ENCODE measurements at places on chromosomes 1 and 21.

GRCh38 chr1:236907205-236907604, 97.0 kb downstream of the MT1HL1 start:
- peak; percentile 83 for DNase-seq

- no peak for DNase-seq
These were observed 8.1 kb upstream of the SSU72 start for GRCh38 chr1:1582585-1583346.

DNA sequence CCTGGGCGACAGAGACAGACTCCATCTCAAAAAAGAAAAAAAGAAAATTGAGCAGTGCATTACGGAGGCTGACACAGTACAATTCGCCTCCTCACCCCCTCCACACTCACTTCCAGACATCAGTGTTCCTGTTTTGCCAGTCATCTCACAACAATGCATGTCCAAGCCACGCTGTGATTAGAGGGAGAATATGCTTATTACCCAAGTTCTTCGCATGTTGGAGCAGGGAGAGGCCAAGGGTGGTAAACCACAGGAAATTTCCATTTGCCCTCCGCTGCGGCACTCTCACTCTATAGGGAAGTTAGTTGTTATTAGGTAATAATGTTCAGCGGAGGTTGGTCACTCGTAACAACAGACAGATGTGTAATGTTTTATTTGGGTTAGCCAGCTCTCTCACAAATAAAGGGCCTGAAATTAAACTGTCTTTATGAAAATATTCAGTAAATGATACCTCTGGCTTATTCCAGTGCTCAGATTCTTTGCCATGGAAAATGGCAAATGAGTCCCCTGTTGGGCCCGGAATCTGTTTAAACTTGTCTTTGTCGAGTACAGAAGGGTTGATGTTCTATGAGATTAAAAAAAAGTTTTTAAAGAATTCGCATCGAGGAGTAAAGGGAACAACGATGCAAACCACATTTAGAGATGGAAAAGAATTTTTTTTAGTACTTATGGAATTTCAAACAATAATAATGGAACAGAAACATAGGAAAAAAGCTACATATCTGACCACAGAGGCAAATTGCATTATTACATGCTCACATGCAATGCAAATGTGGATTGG, 33.1 kb downstream of the KCNJ15 start:
- no peak for DNase-seq

DNA sequence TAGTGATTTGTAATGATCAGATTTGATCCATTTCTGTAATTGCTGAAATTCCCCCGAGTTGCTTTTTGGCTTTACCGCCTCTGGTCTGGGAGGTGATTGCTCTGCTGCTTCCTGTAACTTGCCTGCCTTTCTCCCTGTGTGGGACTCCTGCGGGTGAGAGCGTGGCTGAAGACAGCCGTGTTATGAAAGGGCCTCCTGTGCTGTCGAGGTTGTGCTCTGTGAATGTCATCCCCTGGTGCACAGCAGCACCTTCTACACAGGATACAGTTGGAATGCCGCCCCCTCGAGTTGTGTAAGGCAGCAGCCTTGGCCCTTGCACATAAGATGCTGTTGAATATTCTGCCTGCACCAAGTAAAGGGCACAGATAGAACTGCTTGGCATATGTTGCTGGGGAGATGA, 5.9 kb downstream of the SOD1 start:
- no peak for DNase-seq

DNA sequence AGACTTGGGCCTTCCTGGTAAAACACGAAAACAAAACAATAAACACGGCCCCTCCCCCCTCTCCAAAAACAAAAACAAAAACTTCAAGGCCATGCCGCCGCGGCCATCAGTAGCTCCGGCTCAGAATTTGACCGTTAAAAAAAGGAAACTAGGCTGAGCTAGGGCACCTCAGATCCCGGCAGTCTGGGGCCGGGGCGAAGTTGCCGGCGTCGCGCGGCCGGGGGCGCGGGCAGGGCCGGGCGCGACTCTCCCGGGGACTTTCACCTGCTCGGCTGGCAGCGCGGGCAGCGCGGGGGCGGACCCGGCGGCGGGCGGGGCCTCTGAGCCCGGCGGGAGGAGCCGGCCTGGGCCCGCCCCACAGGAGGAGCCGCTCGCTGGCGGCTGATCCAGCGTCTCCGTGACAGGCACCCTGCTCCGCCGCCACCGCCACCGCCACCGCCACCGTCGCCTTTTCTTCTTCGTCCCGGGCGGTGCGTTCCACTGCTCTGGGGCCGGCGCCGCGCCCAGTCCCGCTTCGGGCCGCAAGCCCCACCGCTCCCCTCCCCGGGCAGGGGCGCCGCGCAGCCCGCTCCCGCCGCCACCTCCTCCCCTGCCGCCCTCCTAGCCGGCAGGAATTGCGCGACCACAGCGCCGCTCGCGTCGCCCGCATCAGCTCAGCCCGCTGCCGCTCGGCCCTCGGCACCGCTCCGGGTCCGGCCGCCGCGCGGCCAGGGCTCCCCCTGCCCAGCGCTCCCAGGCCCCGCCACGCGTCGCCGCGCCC, at the start of gene NOS1AP:
TSS of gene NOS1AP (plus strand) at position 358 of the 760 bp plus-strand sequence. CDS start 487 bp downstream, outside the sequence.
- DNase-seq = peak; percentile 90

DNA sequence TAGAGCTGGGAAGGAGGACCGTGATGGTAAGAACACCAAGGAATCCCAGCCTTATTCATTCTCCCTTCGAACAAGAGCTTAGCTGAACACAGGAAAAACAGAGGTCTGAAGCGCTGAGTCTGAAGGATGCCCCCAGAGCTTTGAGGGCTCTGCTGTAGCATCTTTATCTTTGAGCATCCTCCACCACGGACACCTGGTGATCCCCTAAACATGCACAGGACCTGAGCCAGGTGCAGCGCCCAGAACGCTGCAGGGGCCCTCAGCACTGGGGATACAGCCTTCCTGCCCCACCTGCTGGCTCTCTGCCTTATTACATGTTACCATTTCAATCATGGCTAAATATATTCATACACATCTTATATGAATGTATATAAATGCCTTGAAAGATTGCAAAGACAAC, 7.7 kb upstream of the GPATCH4 start:
- DNase-seq = peak; percentile 80

DNA sequence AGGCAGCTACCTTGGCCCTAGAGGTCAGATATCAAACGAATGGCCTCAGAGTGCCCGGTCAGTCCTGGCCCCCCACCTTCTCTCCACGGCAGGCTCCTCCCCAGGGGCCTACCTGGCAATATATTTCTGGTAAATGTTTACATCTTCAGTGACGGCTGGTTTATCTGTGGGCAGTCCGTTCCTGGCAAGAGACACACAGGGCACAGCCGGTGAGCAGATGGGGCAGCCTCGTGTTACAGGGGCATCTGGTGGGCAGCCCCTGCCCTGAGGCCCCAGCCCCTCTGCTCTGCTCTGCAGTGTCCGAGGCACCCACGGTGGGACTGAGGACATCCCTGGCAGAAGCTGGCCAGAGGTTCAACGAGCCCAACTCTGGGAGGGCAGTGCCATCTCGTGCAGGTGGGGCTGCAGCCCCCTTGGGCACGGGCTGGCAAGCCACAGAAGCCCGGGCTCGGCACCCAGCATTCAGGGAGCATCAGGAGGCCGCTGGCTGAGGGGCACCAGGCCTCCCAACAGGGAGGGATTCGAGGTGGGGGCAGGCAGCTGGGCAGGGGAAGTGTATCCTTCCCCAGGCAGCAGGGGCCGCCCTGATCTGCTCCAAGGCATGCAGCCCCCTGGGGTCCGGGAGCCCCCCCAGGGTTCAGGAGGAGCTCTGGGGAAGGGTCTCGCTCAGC, 137.9 kb downstream of the CASZ1 start:
- DNase-seq = no peak

GRCh38 chr1:158067662-158068061, 74.2 kb downstream of the KIRREL1 start:
- DNase-seq = peak; percentile 66

DNA sequence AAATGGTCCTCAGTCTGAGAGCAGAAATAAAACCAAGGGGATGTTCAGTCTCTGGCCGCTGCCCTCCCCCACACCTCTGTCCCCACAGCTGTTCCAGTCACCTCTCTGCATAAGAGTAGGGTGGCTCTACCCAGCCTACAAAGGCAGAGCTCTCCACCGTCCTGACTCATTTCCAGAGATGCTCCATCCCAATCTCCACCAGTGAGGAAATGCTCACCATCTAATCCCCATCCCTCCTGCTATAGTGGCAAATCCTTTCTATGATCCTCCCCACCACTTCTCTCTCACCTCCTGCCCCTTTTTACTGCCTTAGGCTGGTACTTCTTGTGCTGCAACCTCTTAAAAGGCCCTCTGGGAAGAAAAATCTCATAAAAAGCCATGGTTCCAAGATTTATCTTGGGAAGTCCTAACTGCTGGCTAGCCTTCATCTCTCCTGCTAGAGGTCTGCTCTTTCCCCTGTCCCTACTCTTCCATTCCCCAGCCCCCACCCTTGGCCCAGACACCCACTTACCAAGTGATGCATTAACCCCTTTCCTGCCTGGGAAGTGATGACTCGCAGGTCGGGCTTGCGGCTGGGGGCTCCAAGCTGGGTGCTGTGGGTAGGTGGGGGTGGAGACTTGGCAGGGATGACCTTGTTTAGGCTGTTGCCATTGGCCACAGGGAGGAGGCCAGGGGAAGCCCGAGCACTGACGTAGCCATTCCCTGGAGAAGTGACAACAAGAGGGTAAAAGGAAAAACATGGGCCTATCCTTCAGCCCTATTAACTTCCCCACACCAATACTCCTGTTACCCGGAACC, 23.9 kb downstream of the MEF2D start:
- no peak for DNase-seq

GRCh38 chr1:29767769-29768425, 531.6 kb downstream of the PTPRU start:
- no peak for DNase-seq

- no peak for DNase-seq
These were observed 22.8 kb downstream of the NEK7 start for GRCh38 chr1:198179556-198179981.

DNA sequence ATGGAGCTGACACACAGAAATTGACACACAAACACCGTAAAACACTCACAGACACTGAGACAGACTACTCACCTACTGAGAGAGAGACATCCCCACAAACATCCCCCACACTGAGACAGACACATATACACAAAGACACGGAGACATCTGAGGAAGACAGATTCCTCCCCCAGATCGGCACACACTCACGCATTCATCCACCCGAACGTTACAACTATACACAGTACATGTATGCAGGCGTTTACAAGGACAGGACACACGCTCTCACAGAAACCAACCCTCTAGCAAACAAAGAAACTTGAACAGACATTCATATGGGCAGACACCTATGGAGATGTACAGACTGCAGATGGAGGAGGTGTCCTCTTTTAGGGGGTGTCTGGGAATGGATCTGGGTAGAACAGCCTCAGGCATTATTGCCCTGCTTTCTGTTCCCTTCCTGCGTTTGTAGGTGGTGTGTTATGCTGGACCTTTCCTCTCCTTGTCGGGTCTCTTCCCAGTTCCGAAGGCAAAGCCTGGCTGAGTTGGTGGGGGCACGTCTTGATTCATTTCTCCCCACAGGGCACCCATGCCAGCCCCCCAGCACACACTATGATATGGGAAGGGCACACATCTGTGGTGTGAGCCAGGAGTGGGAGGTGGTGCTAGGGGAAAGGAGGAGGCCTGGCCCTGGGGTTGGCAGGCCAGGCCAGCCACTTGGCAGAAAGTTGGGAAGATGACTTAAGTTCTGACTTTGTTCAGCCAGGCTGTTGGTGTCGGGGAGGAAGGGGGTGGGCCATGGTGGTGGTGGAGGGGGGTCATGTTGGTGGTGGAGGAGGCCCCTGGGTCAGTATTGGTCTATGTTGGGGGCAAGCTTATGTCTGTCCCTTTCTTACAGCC, 1.5 kb downstream of the KIRREL1 start:
- DNase-seq = no peak

DNA sequence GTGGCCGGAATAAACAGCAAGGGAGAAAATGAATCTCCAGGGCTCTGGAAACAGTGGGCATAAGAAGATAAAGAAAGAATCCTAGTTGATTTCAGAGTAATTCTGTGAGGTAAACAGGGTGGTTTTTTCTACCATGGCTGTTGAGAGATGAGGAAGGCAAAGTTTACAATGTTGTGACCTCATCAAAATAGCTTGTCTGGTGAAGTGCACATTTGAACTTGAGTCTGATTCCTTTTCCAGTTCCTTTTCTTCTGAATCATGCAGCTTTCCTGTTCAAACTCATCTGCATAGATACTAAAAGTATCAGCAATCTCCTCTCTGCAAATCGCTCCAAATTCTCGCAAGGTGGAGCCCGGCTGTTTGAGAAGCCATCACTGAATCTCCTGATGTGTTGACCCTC, 161.7 kb downstream of the PLPP3 start:
- no peak for DNase-seq

- DNase-seq = no peak
These were observed 50.0 kb downstream of the SLC37A1 start for GRCh38 chr21:42563686-42564085.

GRCh38 chr1:9413877-9414213, 121.2 kb downstream of the SPSB1 start:
- DNase-seq = no peak

DNA sequence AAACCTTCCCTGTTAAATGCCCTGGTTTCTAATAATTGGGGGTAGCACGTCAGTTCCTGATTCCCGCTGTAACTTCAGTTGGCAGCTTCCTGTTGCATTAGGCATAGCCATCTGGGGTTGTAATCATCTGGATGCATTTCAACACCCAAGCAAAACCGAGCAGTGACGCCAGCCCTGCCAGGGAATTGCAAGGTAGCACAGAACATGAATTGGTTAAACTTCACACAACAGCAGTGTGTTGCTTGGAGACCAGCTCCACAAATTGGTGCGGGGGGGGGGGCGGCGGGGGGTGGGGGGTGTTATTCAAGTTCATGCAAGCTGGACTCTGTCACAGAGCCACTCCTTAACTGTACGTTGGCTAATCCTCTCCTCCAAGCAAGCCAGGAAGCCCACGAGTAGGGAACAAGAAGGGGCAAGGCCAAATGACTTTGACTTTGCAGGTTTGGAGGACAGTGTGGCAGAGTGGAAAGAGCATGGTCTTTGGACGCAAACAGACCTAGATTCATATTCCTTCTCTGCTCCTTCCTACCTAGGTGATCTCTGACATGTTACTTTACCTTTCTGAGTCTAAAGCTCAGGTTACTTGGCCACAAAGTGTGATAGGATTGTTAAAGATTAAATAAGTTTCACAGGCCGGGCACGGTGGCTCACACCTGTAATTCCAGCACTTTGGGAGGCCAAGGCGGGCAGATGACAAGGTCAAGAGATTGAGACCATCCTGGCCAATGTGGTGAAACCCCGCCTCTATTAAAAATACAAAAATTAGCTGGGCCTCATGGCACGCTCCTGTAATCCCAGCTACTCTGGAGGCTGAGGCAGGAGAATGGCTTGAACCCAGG, 4.7 kb downstream of the LAX1 start:
- peak; percentile 90 for DNase-seq

- DNase-seq = peak; percentile 67
These were observed 13.0 kb downstream of the IFI6 start for GRCh38 chr1:27658951-27659496.

- no peak for DNase-seq
These were observed 51.0 kb downstream of the TNN start for GRCh38 chr1:175118375-175119367.

All from NCI-H82 (cell line).